ENCODE measurements at places on chromosomes 12 and 14.
A peak's percentile ranks its signal among the peaks of the same experiment; 100 is the strongest.

- H3K4me1 ChIP-seq, result peaks cover 5% of the 10 kb centered on the region
- no peaks in the 10 kb centered on the region for H3K36me3 ChIP-seq
- no peak overlapping the region for H3K4me3 ChIP-seq
- peak; percentile 15 for DNase-seq
- H3K27ac ChIP-seq, result peak overlapping the region; percentile 99
Measured at GRCh38 chr14:68784226-68784910, 8.5 kb downstream of the ZFP36L1 start.

- H3K4me3 ChIP-seq, result no peak overlapping the region
- no peaks in the 10 kb centered on the region for H3K27me3 ChIP-seq
- no peaks in the 10 kb centered on the region for H3K36me3 ChIP-seq
- no peaks in the 10 kb centered on the region for H3K4me1 ChIP-seq
Measured at GRCh38 chr12:117874842-117875434, 93.9 kb downstream of the KSR2 start.

DNA sequence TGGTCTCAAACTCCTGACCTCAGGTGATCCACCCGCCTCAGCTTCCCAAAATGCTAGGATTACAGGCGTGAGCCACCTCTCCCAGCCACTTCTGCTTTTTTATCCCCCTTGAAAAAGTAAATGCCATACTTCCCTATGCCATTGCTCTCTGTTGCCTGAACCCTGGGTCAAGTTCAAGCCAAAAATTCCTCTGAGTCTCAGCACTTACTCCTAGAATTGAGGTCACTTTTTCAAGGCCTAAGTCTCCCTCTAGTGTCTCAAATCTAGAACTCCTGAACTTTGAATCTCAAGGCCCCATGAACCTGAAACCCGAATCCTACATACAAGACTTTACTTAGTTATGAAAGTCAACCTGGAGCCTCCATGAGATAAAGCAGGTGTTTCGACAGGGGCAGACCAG, 1.4 kb upstream of the APOBEC1 start:
- H3K27me3 ChIP-seq, result no peaks in the 10 kb centered on the region
- H3K4me3 ChIP-seq, result no peak overlapping the region
- peak overlapping the region; percentile 77 for H3K27ac ChIP-seq
- no peak for DNase-seq
- H3K4me1 ChIP-seq, result no peaks in the 10 kb centered on the region
- H3K36me3 ChIP-seq, result no peaks in the 10 kb centered on the region

GRCh38 chr14:60616461-60616959, 32.8 kb downstream of the SIX1 start:
- H3K27ac ChIP-seq, result no peak overlapping the region
- no peaks in the 10 kb centered on the region for H3K4me1 ChIP-seq

DNA sequence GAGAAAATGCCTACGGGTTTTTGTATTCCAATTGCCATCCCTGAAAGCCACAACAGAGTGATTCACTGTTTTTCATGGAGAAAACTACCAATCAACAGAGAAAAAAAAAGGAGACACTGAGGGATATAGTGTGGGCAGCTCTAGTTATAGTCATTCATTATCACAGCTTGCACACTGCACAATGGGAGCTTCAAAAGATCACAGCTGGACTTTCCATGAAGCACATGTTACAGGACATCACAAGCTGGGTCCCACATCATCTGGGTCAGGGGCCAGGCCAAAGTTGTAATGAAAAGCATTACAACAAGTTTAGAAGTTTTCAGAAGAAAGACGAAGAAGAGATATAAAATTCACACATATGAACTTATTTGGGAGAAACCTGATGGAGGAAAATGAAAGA, 41.5 kb downstream of the RERG start:
- H3K36me3 ChIP-seq, result no peaks in the 10 kb centered on the region
- DNase-seq, result no peak
- H3K4me3 ChIP-seq, result no peak overlapping the region
- H3K27me3 ChIP-seq, result no peaks in the 10 kb centered on the region
- no peaks in the 10 kb centered on the region for H3K4me1 ChIP-seq

DNA sequence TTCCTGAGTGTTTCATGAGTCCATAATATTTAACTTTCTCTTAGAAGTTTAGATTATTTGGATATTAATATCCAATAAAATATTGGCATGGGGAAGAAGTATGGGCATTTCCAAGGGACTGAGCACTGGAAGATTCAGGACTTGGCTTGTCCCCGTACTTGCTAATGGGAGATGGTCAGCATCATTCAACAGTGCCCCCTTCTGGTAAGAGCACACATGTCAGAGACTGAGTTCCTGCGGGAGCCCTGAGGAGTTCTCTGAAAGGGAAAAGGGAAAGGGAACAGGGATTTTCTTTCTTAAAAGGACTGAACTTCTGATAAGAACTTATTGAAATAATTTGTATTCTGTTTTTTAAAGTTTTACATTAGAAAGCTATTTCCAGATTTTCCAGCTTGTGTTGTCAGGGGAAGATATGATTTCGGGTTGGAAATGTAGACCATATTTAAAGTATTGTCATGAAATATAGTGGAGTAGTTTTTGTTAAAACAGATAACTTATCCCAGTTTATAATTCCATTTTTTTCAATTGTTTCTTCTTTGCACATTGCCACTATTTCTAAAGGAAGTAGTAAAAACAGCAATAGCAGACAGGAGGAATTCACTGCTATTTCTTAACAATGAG, 59.8 kb upstream of the C12orf71 start:
- H3K4me3 ChIP-seq, result no peak overlapping the region
- peak; percentile 76 for DNase-seq
- no peaks in the 10 kb centered on the region for H3K36me3 ChIP-seq
- H3K4me1 ChIP-seq, result no peaks in the 10 kb centered on the region
